Occipital lobe (tissue), 3 donors: ENCODE measurements at places on chromosomes 16 and 17. TPM values are rescaled to one million over a fixed set of nuclear protein-coding genes. Genes with fewer than 3 reads are reported as not detected.

The RMI2 gene
- total RNA-seq = 4.1 TPM

The SULT1A1 gene
- total RNA-seq = 7.3 TPM

The CMTM1 gene
- 2.7 TPM for total RNA-seq

The GPR179 gene
- 0.31 TPM for total RNA-seq

The MRPL58 gene
- total RNA-seq = 8.0 TPM

The METTL26 gene
- total RNA-seq = 25.3 TPM
